ENCODE measurements at places on chromosomes 12 and 14. TPM values are rescaled to one million over a fixed set of nuclear protein-coding genes. Genes with fewer than 3 reads are reported as not detected.
A peak's percentile ranks its signal among the peaks of the same experiment; 100 is the strongest.

DNA sequence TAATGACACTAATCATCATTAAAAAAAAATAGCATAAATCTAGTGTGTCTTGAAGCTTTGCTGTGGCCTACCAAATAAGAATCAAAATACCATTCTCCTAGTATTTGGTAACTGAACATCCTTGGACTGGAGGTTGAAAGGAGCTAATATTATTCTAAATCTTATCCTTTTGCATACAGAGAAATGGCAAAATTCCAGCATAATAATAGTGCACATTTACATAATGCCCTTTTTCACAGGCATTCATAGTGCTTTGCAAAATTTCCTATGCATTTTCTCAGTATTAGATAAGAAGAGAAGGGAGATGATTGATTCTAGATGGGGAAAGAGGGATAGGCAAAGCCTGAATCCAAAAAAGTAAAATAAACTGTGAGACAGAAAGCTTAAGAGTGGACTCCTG lies 13.9 kb upstream of the CCDC196 start:
- peaks cover 10% of the 10 kb centered on the region for H3K36me3 ChIP-seq
- no peaks in the 10 kb centered on the region for H3K4me1 ChIP-seq
- DNase-seq, result no peak

- no peaks in the 10 kb centered on the region for H3K4me1 ChIP-seq
- H3K27me3 ChIP-seq, result no peaks in the 10 kb centered on the region
- H3K4me3 ChIP-seq, result no peak overlapping the region
- no peak for DNase-seq
- H3K27ac ChIP-seq, result no peak overlapping the region
Measured at GRCh38 chr14:103581206-103581605, 18.4 kb downstream of the COA8 start.

DNA sequence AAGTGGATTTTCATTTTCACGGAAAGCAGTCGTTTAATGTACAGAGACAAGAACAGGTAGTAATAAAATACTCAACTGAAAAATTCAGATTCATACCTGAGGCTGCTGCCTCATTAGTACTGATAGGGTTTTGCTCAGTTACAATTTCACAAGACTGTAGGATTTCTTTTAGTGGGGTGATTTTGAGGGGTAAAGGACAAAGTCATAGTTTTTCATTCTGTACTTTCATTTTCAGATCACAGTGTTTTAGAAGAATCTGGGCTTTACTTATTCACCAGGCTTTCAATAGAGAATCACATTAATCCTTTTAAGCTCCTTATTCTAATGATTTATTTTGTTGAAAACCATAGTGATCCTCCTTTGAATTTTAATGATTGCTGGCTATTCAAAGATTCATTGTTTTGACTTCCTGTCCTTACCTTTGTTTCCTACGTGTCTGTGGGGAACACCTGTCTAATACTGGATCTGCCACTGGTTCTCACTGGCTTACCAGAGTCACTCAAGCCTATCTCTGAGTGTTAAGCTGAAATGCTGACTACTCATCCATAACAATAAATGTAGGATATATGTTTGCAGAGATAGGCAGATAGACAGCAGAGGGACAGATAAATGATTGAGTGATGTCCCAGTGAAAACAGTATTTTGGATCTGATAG lies 243.8 kb upstream of the NPAS3 start:
- no peak overlapping the region for H3K27ac ChIP-seq
- DNase-seq, result no peak
- H3K4me3 ChIP-seq, result no peak overlapping the region

DNA sequence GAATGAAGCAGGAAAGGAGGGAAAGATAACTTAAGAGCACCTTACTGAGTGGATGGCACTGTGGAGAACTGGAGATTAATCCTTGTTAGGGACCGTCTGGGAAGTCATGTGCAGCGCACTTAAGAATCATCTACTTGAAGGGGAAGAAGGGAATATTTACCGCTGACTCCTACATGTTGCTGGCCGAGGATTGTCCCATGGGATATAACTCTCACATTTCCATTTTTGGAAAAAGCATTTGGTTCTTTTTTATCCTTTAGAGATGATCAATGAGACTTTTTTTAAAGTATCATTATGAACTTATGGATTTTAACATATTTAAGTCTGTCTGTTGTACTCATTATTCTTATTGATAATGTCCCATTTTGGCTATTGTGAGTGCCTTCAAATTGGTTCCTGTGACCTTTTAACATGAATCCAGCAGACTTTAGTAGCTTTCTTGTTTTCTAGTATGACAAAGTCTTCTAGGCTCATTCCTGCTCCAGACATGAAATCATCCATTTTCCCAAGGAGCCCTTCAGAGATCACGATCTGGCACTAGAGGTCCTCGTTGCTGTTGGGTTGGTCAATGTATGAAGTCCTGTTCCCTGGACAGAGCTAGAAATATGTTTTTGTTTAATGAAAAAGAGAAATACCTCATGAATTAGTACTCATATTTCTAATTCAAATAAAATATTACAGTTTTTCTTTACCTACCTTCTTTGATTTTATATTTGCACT lies 20.2 kb upstream of the FAM234B start:
- no peaks in the 10 kb centered on the region for H3K27me3 ChIP-seq
- no peaks in the 10 kb centered on the region for H3K36me3 ChIP-seq
- DNase-seq, result no peak
- no peaks in the 10 kb centered on the region for H3K4me1 ChIP-seq

DNA sequence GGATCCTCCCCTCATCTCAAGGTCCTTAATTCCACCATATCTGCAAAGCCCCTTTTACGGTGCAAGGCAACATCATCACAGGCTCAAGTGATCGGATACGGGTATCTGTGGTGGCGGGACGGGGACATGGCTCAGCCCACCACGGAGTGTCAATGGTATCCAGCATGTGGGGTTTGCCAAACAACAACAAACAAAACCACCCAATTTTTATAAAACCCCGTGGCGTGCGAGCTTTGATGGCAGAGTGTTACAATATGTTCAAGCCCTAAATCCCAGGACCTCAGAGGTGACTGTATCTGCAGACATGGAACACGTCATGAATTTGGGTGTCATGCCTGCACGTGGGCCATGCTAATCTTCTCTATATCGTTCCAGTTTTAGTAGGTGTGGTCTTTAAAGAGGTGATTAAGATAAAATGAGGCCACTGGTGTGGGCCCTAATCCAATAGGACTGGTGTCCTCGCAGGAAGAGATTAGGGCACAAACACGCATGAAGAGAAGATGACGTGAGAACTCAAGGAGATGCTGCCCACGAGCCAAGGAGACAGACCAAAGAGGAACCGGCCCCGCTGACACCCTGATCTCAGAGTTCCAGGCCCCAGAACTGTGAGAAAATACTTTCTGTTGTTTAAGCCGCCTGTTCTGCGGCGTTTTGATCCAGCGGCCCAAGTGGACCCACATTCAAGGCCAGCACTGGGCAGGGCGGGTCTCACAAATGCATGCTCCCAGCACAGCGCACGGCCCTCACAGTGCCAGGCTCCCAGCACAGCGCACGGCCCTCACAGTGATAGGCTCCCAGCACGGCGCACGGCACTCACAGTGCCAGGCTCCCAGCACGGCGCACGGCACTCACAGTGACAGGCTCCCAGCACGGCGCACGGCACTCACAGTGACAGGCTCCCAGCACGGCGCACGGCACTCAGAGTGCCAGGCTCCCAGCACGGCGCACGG lies 6.7 kb upstream of the GOLGA3 start:
- no peak for DNase-seq
- peak overlapping the region; percentile 57 for H3K4me3 ChIP-seq
- peak overlapping the region; percentile 84 for H3K27ac ChIP-seq
- H3K4me1 ChIP-seq, result peaks cover 32% of the 10 kb centered on the region
- no peaks in the 10 kb centered on the region for H3K27me3 ChIP-seq

DNA sequence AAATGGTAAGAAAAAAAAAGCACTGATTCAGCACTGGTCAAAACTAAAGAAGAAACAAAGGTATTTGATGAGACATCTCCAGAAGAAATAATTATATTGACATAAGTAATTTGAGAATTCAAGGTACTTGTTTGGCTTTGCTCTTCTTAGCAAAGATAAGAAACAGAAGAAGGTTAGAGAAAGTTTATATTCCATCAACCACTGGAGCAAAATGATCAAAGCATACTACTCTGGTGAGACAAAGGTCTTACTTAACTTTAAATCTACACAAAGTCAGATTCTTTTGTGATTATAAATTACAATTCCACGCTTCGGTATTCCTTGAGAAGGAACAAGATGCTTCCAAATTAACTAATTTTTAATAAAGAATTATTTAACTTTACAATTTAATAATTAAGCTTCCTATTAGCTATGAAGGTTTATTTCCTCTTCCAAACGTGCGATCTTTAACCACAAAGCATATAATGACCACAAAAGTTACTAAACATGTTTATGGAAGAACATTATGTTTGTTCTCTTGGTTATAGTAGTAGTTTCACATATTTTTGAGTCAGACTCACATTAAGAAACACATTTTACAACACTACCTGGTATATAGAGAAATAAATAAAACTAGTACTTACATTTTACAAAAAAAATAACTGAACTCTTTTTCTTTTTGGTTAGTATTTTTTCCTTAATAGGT lies 53.4 kb downstream of the METTL25 start:
- H3K4me1 ChIP-seq, result no peaks in the 10 kb centered on the region
- DNase-seq, result no peak
- no peaks in the 10 kb centered on the region for H3K27me3 ChIP-seq
- H3K4me3 ChIP-seq, result no peak overlapping the region
- no peaks in the 10 kb centered on the region for H3K36me3 ChIP-seq
- no peak overlapping the region for H3K27ac ChIP-seq

- no peak overlapping the region for H3K4me3 ChIP-seq
- no peak overlapping the region for H3K27ac ChIP-seq
- peaks cover 13% of the 10 kb centered on the region for H3K4me1 ChIP-seq
Measured at GRCh38 chr14:99159341-99160340, 112.4 kb downstream of the BCL11B start.

DNA sequence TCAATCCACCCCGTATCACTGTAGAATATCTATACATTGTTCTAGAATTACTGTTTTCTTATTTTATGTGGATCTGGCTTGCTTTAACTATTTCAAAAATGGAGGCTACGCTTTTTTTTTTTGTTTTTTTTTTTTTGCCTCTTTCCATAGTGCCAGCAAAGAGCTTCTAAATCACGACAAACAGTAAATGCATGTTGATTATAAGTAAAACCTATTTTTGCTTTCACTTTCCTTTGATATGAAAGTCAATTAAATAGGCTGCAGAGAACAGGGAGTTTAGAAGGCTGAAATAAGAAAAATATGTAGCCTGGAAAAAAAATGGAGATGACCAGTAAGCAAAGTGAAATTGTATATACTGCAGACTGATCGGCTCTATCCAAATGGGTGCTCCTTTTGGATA lies 112.3 kb upstream of the AMIGO2 start:
- no peaks in the 10 kb centered on the region for H3K27me3 ChIP-seq
- H3K36me3 ChIP-seq, result peaks cover 2% of the 10 kb centered on the region
- H3K27ac ChIP-seq, result peak overlapping the region; percentile 99
- peak overlapping the region; percentile 94 for H3K4me3 ChIP-seq
- DNase-seq, result no peak
- H3K4me1 ChIP-seq, result peaks cover 81% of the 10 kb centered on the region

DNA sequence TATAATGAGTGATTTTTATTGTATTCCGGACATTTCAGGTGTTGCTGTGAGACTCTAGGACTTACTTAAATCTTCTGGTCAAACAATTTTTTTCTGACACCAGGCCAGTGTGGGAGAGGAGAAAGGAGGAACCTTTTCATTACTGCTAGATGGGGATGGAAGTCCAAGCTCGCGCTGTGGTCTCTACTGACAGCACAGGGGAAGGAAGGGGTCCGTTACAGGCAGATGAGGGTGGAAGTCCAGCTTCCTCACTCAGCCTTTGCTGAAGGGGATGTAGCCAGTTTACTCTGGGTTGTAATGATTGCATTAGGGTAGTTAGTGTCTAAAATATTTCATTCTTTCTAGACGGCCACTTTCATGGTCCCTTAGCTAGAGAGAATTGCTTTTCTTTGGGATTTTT lies 26.3 kb upstream of the ST8SIA1 start:
- H3K4me3 ChIP-seq, result no peak overlapping the region
- no peaks in the 10 kb centered on the region for H3K27me3 ChIP-seq
- no peak for DNase-seq
- H3K36me3 ChIP-seq, result no peaks in the 10 kb centered on the region
- no peaks in the 10 kb centered on the region for H3K4me1 ChIP-seq

The AQP2 gene
- total RNA-seq, result not detected

DNA sequence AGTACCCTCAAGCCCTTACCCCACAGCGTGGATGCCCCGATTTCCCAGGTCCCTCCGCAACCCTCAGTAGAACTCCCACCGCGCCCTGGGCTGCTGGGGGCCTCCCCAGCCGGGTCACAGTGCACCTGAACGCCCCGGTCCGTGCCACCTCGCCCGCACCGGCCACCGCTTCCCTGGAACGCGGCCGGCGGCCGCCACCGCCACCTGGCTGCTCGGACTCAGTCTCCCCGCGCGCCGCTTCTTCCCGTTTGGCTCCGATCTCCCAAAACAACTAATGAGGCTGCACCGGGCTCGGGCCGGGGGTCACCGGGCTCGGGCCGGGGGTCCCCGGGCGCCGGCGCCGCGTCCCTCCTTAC lies 1.0 kb downstream of the ITPK1 start:
- H3K4me1 ChIP-seq, result peaks cover 31% of the 10 kb centered on the region
- no peaks in the 10 kb centered on the region for H3K27me3 ChIP-seq
- no peaks in the 10 kb centered on the region for H3K36me3 ChIP-seq
- H3K27ac ChIP-seq, result no peak overlapping the region
- peak; percentile 41 for DNase-seq

The RNASE8 gene
- total RNA-seq, result not detected

DNA sequence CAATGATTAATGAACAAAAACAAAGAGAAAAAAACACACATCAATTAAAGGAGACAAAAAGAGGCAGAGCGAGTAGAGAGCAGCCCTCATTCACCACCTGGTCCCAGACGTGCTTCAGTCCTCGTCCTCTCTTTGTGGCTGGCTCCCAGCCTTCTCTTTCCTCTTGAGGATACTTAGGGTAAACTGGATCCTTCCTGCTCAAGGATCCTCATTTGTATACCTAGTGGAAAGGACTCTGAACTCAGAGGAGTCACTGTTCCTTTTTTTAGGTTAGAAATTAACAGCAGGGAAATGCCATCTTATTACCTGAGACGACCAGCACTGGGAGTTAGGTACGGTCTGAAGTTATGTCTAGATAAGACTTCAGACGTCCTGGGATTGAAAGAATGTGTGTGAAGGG lies 9.7 kb downstream of the MLEC start:
- peaks cover 12% of the 10 kb centered on the region for H3K4me1 ChIP-seq
- H3K36me3 ChIP-seq, result peaks cover 3% of the 10 kb centered on the region
- no peak overlapping the region for H3K27ac ChIP-seq
- no peaks in the 10 kb centered on the region for H3K27me3 ChIP-seq
- no peak for DNase-seq

DNA sequence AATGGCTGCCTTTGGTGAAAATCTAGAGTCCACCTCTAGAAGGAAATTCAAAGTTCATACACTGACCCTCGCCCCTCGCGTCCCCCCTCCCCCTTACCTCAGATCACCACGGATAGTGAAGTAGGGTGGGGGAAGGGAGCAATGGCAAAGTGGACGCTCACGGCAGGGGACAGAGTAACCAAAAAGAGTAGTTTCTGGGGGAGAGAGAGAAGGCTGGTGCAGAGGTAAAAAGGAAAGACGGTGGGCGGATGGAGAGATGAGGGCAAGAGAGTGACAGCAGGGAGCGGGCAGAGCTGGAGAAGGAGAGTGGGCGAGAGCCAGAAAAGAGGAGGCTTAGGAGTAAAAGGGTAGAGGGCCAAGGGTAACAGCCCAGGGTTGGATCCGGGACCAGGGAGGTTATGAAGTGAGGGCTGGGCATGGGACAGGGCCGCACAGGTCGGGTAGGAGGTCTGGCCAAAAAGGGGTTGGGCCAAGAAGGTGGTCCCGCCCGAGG lies 423 bp downstream of the ALDH6A1 start:
- H3K36me3 ChIP-seq, result peaks cover 4% of the 10 kb centered on the region
- H3K4me3 ChIP-seq, result peak overlapping the region; percentile 87
- H3K4me1 ChIP-seq, result peaks cover 36% of the 10 kb centered on the region
- H3K27me3 ChIP-seq, result no peaks in the 10 kb centered on the region

Measured in activated T-cell treated with anti-CD3 and anti-CD28 coated beads, Interleukin-2, amount 50 U/mL, for 72 hours (primary cell).